Mucosa of descending colon (tissue), 3 donors: ENCODE measurements at places on chromosomes 4 and X. TPM values are rescaled to one million over a fixed set of nuclear protein-coding genes. Genes with fewer than 3 reads are reported as not detected.

- DNase-seq: no peak
These were observed 9.6 kb upstream of the AMTN start for GRCh38 chr4:70508801-70509200.

DNA sequence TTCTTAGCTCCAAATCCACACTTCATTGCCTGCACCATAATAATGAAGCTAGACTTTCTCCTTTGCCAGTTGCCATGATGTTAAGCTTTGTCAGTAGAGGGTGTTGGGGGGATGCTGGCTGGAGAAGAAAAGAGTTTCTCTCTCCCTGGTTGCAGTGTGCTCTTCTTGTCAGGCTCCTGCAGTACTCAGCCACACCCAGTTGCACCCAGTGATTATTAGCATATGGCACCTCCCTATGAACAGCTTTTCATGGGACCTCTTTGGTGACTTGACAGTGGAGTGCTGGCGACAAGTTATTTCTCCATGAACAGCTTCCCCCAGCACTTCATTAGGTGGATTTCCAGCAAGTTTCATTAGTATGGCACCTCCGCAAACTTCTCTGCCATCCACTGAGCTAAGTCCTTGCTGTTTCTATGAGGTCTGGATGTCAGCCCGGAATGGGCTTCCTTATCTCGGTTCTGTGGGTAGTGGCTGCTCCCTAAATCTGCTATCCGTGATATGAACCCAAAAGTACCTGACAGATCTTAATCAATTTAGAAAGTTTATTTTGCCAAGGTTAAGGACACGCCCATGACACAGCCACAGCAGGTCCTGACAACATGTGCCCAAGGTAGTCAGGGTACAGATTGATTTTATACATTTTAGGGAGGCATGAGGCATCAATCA, 18.8 kb upstream of the OTUD4 start:
- no peak for DNase-seq

The FAM50A gene
- total RNA-seq: 65.1 TPM

DNA sequence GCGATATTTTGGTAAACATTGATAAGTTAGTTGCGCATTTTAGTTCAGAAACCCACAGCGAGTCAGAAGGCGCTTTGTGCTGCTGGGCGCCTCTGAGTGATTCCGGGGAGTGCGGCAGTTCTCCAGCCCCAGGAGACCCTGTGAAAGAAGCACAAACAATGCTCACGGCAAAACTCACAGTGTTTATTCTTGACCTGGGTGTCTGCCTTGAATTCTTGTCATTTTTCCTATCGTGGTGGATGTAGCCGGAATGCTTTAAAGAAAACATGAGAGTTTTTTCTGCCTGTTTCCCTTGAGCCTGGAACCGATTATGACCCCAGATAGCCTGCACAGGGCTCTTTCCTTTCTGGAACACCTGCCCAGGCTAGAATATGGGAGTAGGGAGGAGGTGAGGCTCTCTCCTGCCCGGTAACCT, 6.7 kb downstream of the TBL1X start:
- DNase-seq: no peak

GRCh38 chrX:148271263-148271662, 229.2 kb upstream of the AFF2 start:
- DNase-seq: no peak

- DNase-seq: no peak
These were observed 981.0 kb upstream of the HS3ST1 start for GRCh38 chr4:12409507-12410190.

DNA sequence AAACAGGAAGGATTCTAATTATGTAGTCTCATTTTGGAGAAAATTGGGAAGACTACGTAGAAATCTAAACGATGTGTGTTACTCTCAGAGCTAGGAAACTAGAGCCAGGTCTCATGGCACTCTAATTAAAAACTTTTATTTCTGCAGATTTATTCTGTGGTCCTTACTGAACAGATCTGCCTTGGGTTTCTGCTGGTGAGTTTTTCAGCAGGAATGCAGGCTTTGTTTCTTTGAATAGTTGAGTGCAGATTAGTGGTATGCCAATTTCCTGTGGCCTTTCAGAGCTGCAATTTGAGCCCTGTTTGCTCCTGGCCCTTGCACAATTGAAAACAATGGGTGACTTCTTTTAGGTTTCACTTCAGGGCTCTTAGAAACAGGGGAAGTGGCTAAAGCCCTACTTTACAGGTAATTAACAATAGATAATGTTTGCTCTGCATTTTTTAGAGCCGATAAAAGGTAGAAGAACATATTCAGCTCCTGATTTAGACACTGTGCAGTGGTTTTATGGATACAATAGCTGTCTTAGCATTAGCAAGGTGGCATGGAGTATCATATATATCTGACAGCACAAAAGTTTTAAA, 21.8 kb downstream of the SPRY1 start:
- no peak for DNase-seq

The OTC gene
- 6.3 TPM for total RNA-seq

GRCh38 chrX:153688911-153689590, 1.3 kb downstream of the SLC6A8 start:
- peak; percentile 46 for DNase-seq

GRCh38 chr4:122921971-122922876, at the start of gene NUDT6:
NUDT6 (minus strand) TSS chr4:122922597; CDS start chr4:122922572, 25 bp downstream.
- DNase-seq: peak; percentile 72

The PDE6B gene
- total RNA-seq: 1.2 TPM

The SASH3 gene
- total RNA-seq: 6.1 TPM

DNA sequence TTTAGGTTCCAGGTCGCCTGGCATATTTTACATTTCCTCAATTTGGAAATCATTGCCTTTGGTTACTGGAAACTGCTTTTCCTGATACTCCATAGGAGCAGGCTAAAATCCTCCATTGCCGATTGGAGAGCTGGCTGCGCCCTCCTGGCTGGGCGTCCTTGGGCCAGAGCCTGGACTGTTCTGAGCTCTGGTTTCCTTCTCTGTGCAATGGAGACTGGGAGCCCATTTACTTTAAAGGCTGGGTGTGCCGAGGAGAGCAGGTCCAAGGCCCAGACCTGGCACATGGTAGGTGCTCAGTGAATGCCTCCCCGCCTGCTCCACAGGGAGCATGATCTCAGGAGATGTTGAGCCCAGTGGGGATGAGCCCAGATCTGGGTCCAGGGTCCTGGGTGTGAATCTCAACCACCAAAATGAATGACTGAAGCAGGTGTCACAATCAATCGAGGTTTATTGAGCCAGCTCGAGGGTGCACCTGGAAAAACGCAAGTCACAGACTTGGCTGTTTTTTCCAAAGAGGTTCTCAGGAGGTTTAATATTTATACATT, 50.0 kb downstream of the EVC start:
- DNase-seq: no peak

- DNase-seq: no peak
These were observed 8.9 kb downstream of the EIF4E start for GRCh38 chr4:98919996-98920395.

The CSN1S1 gene
- total RNA-seq: not detected

GRCh38 chr4:73518340-73518739, 36.8 kb downstream of the AFM start:
- no peak for DNase-seq

- DNase-seq: no peak
These were observed 461.4 kb downstream of the NAF1 start for GRCh38 chr4:162705130-162705803.

The WDR17 gene
- 2.4 TPM for total RNA-seq

GRCh38 chr4:18869166-18869565, 847.6 kb upstream of the LCORL start:
- no peak for DNase-seq

- DNase-seq: no peak
These were observed 1525.2 kb downstream of the STIM2 start for GRCh38 chr4:28385801-28386200.

- DNase-seq: no peak
These were observed 1056.4 kb upstream of the POU3F4 start for GRCh38 chrX:82451725-82452124.

The SPIN3 gene
- total RNA-seq: 10.6 TPM

- no peak for DNase-seq
These were observed 161.4 kb upstream of the FAM9B start for GRCh38 chrX:9195199-9195880.

DNA sequence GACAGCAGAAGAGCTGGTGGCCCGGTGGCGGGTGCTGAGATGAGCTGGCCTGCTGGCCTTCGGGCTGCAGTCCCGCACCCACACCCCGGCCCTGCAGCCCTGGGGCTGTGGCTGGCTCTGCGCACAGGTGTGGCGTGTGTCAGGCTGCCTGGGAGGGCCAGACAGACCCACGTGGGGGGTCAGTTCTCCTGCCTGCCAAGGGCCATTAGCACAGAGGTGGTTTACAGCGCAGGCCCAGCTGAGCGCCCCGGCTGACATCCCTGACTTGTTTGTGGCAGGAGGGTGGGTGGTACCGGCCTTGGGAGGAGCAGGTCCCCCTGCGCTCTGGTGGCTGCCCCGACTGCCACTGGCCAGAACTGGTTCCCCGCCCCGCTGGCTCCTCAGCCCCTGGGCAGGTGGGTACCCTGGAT, 9.4 kb upstream of the HGFAC start:
- no peak for DNase-seq

The ADAD1 gene
- total RNA-seq: not detected

- DNase-seq: no peak
These were observed 34.6 kb upstream of the SMS start for GRCh38 chrX:21905953-21906352.

GRCh38 chr4:9924750-9925149, 96.5 kb downstream of the SLC2A9 start:
- DNase-seq: no peak

- DNase-seq: no peak
These were observed 19.4 kb upstream of the RELL1 start for GRCh38 chr4:37705571-37705970.

The TREX2 gene
- total RNA-seq: 1.2 TPM

The ATP10D gene
- total RNA-seq: 11.4 TPM

The ZNF711 gene
- 1.2 TPM for total RNA-seq
